CD4-positive, alpha-beta T cell treated with Interleukin-21 for 1 hour (primary cell): ENCODE measurements at places on chromosomes 1 and 21.

DNA sequence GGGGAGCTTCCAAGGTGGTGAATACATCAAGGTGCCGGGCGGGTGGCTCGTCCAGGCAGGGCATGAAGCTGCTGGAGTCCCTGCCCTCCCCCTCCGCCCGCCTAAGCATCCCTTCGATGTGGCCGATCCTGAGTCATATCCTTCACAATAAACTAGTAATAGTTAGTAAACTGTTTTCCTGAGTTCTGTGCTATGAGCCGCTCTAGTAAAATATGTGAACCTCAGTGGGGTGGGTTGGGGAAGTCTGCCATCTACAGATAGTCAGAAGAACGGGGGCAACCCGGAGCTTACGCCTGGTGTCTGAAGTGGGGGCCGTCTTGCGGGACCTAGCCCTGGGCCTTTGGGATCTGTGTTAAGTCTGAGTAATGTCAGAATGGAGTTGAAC is 21.6 kb downstream of the C2CD2 start:
- no peak for DNase-seq

DNA sequence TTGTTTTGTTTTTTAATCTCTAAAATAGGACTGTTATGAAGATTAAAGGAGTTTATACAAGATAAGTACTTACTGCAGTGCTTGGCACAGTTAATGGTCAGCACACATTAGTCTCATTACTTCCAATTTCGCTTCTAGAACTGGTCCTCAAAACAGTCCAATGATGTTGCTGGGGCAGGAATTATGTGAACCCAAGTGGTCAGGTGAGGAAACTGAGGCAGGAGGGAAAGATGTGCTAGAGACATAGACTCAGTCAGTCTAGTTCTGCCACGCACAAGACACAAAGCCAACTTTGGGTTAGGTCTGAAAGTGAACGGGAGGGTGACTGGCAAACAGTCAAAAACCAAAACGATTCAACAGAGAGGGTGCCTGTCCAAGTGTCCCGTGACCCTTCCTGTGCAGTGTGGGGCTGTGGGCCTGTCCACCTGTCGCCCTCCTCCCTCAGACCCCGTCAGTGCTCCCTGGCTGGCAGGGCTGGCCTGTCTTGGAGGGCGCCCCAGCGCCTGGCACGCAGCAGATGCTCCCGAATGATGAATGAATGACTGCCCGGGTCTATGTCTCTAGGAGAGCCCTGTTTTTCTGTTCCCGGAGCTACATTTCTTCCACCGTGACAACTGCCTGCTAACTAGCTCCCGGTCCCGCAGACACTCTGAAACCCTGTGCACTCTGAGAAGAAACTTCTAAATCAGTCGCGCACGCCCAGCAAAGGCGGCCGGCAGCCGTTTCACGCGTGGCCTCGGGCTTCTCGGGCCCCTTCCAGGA is 2.4 kb downstream of the LRP8 start:
- DNase-seq, result no peak

DNA sequence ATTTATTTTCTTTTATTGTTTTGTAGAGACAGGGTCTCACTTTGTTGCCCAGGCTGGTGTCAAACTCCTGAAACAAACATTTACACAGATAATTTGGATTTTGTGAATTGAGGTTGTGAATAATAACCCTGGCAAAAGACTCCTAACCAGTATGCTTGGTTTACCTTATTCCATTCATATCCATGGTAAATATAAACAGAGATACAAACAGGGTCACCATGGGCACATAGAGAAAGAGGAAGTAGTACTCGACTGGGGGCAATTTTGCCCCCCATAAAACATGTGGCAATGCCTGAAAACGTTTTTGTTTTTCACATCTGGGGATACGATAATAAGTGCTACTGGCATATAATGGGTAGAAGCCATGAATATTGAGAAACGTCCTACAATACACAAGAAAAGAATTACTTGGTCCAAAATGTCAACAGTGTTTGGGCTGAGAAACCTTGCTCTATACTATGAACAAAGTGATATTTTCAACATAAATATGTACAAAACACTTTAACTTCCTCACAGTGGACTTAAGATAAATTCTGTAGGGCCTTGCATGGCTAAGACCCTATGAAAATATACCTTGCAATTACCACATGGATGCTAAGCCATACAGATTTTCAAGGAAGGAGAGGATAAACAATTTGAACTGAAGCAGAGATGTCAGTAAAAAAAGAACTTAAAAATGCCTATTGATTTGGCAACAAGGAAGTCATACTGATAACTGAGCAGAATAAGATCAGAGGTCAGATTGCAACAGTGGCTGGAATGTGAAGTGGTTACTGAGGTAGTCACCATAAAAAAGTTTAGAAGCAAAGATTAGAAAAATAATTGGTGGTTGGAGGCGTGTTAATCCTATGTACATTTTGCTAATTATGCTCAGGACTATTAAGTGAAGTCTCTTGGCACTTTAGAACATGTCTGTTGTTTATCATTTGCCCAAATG is 27.4 kb upstream of the ASPM start:
- DNase-seq, result no peak

DNA sequence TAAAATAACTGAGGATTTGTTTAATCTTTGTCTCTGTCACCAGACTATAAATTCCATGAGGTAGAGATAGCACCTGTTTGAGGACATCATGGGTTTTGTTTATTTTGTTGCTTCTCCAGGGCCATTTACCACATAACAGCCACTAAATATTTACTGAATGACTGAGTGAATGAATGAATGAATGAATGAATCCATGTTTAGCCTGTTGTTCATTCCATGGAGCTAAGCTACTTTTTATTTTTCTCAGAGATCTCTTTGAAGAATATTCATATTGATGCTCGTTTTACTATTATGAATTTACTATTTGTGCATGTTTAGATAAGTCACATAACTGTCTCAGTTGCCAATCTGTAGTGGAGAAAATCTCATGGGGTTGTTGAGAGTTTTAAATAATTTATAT is 17.7 kb downstream of the LRRC8B start:
- DNase-seq, result no peak

- no peak for DNase-seq
Measured at GRCh38 chr1:243729956-243730355, 120.1 kb downstream of the AKT3 start.

DNA sequence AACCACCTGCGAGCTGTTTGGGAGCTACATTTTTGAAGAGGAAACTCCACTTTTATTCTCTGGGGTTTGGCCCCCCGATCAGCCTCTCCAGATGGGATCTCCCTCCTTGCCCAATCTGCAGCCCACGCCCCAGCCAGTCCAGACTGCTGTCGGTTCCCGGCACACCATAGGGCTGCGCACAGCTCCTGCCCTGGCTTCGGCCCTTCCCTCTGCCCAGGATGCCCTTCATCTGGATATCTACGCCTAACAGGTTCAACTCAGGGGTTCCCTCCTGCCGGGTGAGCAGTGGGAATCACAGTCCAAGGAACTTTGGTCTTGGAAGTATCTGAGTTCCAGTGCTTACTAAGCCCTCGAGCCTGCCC is 135.3 kb downstream of the KAZN start:
- no peak for DNase-seq

GRCh38 chr1:85799737-85800136 is 91.5 kb upstream of the ZNHIT6 start:
- no peak for DNase-seq

DNA sequence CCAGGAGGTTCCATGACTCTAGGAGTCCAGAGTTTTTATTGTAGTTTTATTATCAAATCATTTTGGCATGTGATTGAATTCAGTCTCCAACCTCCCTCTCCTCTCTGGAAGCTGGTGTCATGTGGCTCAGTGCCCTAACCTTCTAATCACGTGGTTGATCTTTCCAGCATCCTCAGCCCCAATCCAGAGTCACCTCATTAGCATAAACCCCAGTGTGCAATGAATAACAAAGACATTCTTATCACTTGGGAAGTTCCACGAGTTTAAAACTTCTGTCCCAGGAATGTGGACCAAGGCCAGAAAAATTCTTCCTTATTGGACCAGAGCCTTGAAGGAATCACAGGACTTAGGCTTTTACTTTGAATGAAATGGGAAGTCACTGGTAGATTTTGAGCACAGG is 52.2 kb downstream of the KIRREL1 start:
- no peak for DNase-seq

DNA sequence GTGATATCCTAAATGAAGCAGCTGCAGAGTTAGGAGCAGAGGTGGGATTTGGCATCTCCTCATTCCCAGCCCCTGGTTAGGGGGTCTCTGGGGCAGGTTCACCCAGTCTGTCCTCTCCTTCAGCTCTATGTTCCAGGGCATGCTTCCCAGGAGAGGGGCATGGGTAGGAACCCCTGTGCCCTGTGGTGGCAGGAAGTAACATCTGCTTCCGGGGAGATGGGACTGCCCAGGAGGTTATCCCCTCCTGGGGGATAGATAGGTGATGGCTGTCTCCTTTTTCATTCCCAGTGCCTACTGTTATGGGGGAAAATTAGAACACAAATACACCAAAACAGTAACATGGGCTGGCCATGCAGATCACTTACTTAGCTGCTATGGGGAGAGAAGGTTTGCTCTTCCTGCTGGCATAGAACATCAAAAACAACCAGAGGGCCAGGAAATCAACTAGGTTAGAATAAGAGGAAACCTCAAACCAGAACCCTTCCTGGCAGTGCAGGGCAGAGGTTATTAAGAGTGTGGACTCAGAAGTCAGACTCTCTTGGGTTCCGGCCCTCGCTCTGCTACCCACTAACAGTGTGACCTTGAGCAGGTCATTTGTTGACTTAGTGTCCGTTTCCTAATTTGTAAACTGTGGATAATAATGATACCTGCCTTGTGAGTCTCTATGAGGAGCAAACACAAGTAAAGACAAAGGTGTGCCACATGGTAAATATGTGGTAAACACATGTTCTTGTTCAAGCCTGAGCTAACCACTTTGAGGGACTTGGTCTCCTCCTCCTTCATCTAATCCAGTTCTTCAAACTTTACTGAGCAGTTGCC is 157.8 kb upstream of the JUN start:
- peak; percentile 74 for DNase-seq

GRCh38 chr1:36070349-36070748 is 13.5 kb upstream of the TEKT2 start:
- DNase-seq, result no peak

DNA sequence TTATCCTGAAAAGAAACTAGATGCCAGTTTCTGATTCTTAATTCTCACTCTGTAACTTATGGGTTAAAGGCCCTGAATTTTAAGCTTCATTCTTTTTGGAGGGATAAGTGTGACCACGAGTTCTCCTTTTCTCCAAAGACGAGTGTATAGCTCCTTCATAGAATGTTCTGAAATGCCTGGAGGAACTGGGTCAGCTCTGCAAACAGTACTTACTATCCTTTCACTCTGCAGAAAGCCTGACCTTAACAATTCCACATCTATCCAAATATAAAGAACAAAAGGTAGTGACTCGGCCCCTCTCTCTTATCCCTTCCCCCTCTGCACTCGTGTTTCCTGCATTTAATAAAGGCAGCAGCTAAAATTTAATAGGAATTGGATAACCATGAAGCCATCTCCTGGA is 150.5 kb downstream of the LYPLAL1 start:
- DNase-seq, result no peak

DNA sequence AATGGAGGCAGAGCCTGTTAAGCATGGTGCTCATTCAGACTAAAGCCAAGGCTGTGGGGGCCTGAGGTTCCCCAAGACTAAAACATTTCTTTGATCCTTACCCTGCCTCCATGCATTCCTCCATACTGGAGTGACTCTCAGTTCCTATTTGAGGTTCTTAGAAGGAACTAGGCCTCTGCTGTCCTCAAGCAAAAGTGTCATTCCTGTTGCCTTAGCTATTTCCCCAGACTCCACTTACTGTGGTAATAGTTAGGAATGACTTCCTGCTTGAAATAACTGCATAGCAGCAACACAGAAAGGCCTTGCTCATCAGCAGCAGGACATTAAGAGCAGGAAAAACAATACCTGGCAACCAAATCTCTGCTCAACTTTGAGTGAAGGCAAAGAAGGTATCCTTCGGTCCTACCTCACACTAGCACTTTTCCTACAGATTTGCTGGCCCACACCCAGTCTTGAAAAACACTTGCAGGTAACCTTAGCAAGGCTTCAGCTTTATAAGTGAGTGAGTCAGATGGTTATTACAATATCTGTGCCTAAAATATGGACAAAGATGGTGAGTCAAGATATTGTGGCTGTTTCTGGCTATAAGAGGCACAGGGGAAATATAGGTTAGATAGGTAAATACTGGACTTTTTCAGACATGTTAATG is 14.8 kb downstream of the LRRC41 start:
- no peak for DNase-seq

GRCh38 chr21:36425286-36425685 is 40.1 kb downstream of the CHAF1B start:
- DNase-seq, result no peak

DNA sequence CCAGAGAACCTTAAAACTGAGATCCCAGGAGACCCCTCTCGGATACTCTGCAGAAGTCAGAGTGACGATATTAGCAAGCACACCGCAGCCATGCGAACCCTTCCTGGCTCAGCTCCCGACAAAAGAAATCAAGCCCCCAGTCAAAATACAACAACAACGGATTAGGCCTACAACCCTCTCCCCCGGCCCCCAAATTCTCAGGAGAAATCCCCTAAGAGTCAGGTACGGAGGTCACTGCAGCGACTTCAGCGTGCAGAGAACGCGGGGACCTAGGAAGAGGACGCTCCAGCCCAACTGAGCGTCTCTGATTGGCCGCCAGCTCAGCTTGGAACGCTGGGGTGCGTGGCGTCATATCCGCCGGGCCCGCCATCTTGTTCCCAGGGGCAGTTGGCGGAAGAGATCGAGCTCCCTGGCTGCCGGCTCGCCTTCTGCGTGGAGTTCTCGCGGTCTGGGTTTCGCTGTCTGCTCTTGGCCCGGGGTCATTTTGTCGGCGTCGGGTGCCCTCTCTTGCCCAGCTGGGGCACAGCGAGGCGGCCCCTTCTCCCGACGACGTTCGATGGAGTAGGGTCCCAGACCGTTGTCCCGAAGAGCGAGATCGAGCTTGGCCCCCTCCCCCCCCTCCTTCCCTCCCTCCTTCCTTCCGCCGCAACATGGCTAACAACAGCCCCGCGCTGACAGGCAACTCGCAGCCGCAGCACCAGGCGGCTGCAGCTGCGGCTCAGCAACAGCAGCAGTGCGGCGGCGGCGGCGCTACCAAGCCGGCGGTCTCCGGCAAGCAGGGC is at the start of gene PRPF38B:
TSS of gene PRPF38B (plus strand) at position 369 of the 782 bp plus-strand sequence. CDS start at position 651, 282 bp downstream.
- peak; percentile 93 for DNase-seq

- no peak for DNase-seq
Measured at GRCh38 chr1:218139761-218140160, 145.3 kb upstream of the RRP15 start.

GRCh38 chr21:26042181-26042876 is 128.2 kb downstream of the APP start:
- no peak for DNase-seq

- DNase-seq, result no peak
Measured at GRCh38 chr1:208351838-208352237, 107.7 kb upstream of the PLXNA2 start.

- DNase-seq, result peak; percentile 25
Measured at GRCh38 chr1:214332946-214333798, 52.2 kb downstream of the SMYD2 start.

DNA sequence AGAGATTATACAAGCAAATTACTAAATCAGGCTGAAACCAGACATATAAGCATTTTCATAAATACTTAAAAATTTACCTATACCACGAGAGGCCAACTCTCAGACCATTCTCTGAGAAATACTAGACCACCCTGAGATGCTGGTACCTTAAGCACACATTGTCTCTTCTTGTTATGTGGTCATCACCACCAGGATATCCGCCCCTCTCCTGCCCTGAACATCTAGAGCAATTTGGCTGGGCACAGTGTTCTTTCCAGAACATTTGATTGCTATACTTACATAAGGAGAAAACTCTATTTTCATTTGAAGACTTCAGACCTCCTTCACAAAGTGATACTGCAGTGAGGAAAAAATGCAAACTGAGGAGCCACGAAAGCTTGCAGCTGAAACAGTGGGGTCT is 36.2 kb upstream of the DUSP10 start:
- DNase-seq, result no peak
